Small intestine (tissue), 16 donors: ENCODE measurements at places on chromosomes 7 and 10. TPM values are rescaled to one million over a fixed set of nuclear protein-coding genes. Genes with fewer than 3 reads are reported as not detected.

- no peaks in the 10 kb centered on the region for H3K36me3 ChIP-seq
- no peak overlapping the region for H3K4me3 ChIP-seq
- no peaks in the 10 kb centered on the region for H3K27me3 ChIP-seq
- H3K4me1 ChIP-seq, result no peaks in the 10 kb centered on the region
- DNase-seq, result no peak
Observed at GRCh38 chr10:71912431-71912830, 51.8 kb upstream of the CHST3 start.

The TCAF2 gene
- polyA plus RNA-seq, result 0.22 TPM

The CTNNA3 gene
- 0.24 TPM for polyA plus RNA-seq

GRCh38 chr7:139844779-139845442, 15.8 kb downstream of the TBXAS1 start:
- H3K27ac ChIP-seq, result no peak overlapping the region
- no peaks in the 10 kb centered on the region for H3K36me3 ChIP-seq
- no peaks in the 10 kb centered on the region for H3K4me1 ChIP-seq
- no peaks in the 10 kb centered on the region for H3K27me3 ChIP-seq
- DNase-seq, result peak; percentile 91

The TMEM236 gene
- polyA plus RNA-seq, result 8.1 TPM

DNA sequence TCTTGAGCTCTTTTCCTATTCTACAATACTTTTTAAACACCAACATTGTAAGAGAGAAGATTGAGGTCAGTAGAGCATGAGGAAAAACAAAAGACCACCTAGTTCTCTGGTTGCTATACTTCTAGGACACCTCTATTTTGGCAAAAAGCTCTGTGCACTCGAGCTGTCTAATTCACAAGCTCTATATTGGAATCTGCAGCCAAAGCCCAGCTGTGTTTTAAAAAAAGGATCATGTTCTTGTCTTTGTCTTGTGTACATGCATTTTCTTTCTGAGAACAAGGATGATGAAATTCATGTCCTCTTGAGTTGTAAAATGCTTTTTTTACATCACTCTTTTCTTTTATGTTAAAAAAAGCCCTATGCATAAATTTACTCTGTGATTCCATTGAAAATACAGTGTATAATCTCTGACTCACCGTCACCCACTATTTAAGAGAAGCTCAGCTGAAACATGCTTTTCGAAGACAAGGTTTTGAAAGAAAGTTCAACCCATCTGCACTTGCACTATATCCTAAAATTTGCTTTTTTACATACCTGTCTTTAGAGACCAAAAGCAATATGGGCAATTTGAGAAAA, 215.5 kb upstream of the VSTM2A start:
- no peak overlapping the region for H3K27ac ChIP-seq
- H3K4me1 ChIP-seq, result no peaks in the 10 kb centered on the region
- H3K36me3 ChIP-seq, result no peaks in the 10 kb centered on the region
- H3K4me3 ChIP-seq, result no peak overlapping the region

GRCh38 chr10:110508806-110509544, 11.3 kb downstream of the DUSP5 start:
- H3K4me3 ChIP-seq, result no peak overlapping the region
- H3K27me3 ChIP-seq, result no peaks in the 10 kb centered on the region
- H3K4me1 ChIP-seq, result peaks cover 12% of the 10 kb centered on the region
- no peak for DNase-seq
- H3K36me3 ChIP-seq, result peaks cover 74% of the 10 kb centered on the region
- H3K27ac ChIP-seq, result no peak overlapping the region

The FAM171A1 gene
- 28.4 TPM for polyA plus RNA-seq

- no peaks in the 10 kb centered on the region for H3K4me1 ChIP-seq
- no peak for DNase-seq
- H3K27ac ChIP-seq, result no peak overlapping the region
- H3K27me3 ChIP-seq, result no peaks in the 10 kb centered on the region
- no peaks in the 10 kb centered on the region for H3K36me3 ChIP-seq
- no peak overlapping the region for H3K4me3 ChIP-seq
Observed at GRCh38 chr10:35270100-35270499, 66.2 kb upstream of the CCNY start.

DNA sequence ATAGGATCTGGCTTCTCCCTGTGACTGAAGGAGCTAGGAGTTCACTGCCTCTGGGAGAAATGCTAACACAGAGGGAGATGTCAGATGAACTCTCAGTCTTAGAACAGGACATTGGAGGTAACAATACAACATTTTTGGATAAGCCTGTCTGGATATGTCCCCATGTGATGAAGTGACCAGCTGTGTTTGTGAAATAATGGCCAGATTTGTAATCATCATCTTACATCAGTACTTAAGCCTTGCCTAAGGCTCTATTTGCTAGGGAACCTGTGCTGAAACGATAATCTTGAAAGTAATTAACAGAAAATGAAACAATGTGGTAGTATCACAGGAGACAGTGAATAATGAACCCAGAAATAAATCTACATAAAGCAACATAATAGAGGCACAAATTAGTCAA, 56.2 kb downstream of the CRPPA start:
- H3K27ac ChIP-seq, result no peak overlapping the region
- no peaks in the 10 kb centered on the region for H3K36me3 ChIP-seq
- no peaks in the 10 kb centered on the region for H3K4me1 ChIP-seq
- H3K4me3 ChIP-seq, result no peak overlapping the region

The SPAM1 gene
- polyA plus RNA-seq, result 0.78 TPM

GRCh38 chr7:48943279-48943990, 19.1 kb downstream of the CDC14C start:
- H3K4me1 ChIP-seq, result no peaks in the 10 kb centered on the region
- no peaks in the 10 kb centered on the region for H3K27me3 ChIP-seq
- no peak overlapping the region for H3K4me3 ChIP-seq
- no peak for DNase-seq
- H3K27ac ChIP-seq, result no peak overlapping the region

GRCh38 chr7:139124084-139124914, 14.8 kb upstream of the ZC3HAV1 start:
- H3K36me3 ChIP-seq, result no peaks in the 10 kb centered on the region
- no peaks in the 10 kb centered on the region for H3K27me3 ChIP-seq
- no peak overlapping the region for H3K4me3 ChIP-seq
- DNase-seq, result no peak
- peaks cover 2% of the 10 kb centered on the region for H3K4me1 ChIP-seq

DNA sequence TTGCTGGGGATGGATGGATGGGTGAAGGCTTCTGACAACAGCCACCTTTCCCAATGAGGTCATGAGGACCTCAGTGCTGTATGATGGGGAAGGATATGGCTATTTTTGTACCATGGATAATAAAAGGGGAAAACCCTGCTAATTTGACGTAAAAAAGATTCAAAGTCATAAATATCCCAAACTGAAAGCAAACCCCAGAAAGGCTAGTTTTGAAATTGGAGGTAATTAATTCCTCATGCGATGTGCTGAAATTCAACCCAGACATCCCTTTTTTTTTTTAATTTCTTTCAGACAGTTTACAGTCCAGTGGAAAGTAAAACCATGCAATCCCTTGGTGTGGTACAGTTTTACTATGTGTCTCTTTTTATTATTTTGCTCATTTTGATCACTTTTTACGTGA, 254.5 kb upstream of the BMPER start:
- H3K27ac ChIP-seq, result no peak overlapping the region
- no peaks in the 10 kb centered on the region for H3K27me3 ChIP-seq
- no peak for DNase-seq
- peaks cover 2% of the 10 kb centered on the region for H3K36me3 ChIP-seq
- H3K4me3 ChIP-seq, result no peak overlapping the region
- peaks cover 2% of the 10 kb centered on the region for H3K4me1 ChIP-seq

The CLDN3 gene
- polyA plus RNA-seq, result 302 TPM

DNA sequence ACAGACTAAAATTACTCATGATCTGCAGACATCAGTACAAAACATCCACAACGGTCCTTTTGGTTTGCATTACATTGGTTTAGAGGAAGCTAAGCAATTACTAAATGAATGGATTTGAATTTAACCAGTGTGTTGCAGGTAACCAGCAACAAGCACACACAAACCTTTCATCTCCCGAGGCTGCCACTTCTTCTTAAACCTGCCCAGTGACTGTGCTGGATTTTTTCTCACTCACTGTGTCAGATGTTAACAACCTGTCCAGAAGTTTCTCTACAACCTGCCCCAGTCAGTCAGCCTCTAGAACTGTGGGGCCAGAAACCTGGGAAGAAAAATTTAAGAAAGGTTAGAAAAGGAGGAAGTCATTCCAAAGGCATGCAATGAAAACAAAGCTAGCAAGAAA, 2.4 kb upstream of the MEOX2 start:
- DNase-seq, result peak; percentile 6
- H3K36me3 ChIP-seq, result no peaks in the 10 kb centered on the region
- no peak overlapping the region for H3K27ac ChIP-seq
- peaks cover 5% of the 10 kb centered on the region for H3K4me1 ChIP-seq
- H3K4me3 ChIP-seq, result no peak overlapping the region

GRCh38 chr10:101053516-101053915, 8.3 kb upstream of the KAZALD1 start:
- peaks cover 10% of the 10 kb centered on the region for H3K27me3 ChIP-seq
- no peak overlapping the region for H3K4me3 ChIP-seq

GRCh38 chr7:65225422-65226006, 148.1 kb upstream of the ZNF92 start:
- no peaks in the 10 kb centered on the region for H3K27me3 ChIP-seq
- H3K27ac ChIP-seq, result no peak overlapping the region
- H3K4me1 ChIP-seq, result no peaks in the 10 kb centered on the region
- no peak overlapping the region for H3K4me3 ChIP-seq

DNA sequence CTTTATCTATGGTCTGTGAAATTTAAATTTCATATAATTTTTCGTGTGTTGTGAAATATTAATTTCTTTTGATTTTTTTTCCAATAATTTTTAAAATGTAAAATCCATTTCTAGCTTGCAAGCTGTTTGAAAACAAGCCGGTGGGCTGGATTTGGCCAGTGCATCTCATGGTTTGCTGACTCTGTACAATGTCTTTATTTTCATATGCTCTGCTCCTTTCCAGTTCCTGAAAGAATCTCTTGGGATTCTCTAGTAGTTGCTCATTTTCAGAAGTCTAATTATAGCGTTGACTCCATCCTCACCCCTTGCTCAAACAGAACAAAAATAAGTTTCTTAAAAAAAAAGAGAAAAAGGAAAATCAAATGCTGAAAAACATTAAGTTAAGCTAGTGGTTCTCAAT, 21.4 kb downstream of the UBN2 start:
- no peaks in the 10 kb centered on the region for H3K4me1 ChIP-seq
- DNase-seq, result no peak
- no peak overlapping the region for H3K27ac ChIP-seq
- H3K4me3 ChIP-seq, result no peak overlapping the region
- H3K27me3 ChIP-seq, result no peaks in the 10 kb centered on the region
- peaks cover 10% of the 10 kb centered on the region for H3K36me3 ChIP-seq

- H3K4me3 ChIP-seq, result no peak overlapping the region
- H3K4me1 ChIP-seq, result no peaks in the 10 kb centered on the region
- H3K27ac ChIP-seq, result no peak overlapping the region
- no peak for DNase-seq
- peaks cover 16% of the 10 kb centered on the region for H3K36me3 ChIP-seq
Observed at GRCh38 chr7:44979481-44980392, 922 bp upstream of the MYO1G start.

DNA sequence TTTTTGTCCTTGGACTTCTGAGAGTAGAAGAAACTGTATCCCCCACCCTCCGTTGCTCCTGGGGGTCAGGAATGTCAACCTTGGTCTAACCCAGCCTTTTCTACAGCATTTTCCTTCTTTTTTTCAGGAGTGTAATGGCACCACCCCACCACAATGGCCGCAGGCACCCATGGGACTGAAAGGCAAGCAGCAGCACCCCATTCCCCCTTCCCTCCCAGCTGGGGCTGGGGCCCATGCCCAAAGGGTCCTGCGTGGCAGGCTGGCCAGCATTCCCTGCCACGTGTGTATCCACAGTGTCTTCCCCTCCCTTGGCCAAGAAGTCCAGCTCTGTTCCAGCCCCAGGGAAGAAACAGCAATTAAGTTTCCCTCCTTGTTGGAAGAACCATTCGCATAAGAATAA, 106.9 kb downstream of the ZPBP start:
- no peaks in the 10 kb centered on the region for H3K36me3 ChIP-seq
- H3K4me1 ChIP-seq, result no peaks in the 10 kb centered on the region
- no peaks in the 10 kb centered on the region for H3K27me3 ChIP-seq
- DNase-seq, result no peak
- no peak overlapping the region for H3K4me3 ChIP-seq
- H3K27ac ChIP-seq, result no peak overlapping the region

GRCh38 chr10:100370714-100371481, 23.9 kb downstream of the SCD start:
- no peak overlapping the region for H3K4me3 ChIP-seq
- DNase-seq, result peak; percentile 94
- H3K27me3 ChIP-seq, result no peaks in the 10 kb centered on the region
- H3K27ac ChIP-seq, result peak overlapping the region; percentile 96

DNA sequence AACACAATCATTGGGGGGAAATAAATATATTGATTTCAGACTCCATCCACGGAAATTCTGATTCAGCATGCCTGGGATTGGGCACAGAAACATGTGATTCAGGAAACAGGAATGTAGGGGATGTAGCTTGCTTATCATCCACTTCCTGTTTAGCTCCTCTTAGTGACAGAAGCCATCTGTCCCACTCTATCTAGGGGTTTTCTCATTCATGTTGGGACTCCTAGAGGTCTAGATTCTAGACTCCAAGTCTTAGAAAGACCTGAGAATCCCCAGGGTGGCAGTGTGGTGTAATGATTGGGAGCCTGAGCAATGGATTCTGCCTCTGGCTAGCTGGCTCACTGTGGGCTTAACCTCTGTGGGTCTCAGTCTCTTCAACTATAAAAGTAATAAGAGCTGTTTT, 67.9 kb downstream of the CDK1 start:
- H3K27ac ChIP-seq, result no peak overlapping the region
- H3K27me3 ChIP-seq, result no peaks in the 10 kb centered on the region
- no peaks in the 10 kb centered on the region for H3K4me1 ChIP-seq
- no peaks in the 10 kb centered on the region for H3K36me3 ChIP-seq
- H3K4me3 ChIP-seq, result no peak overlapping the region

DNA sequence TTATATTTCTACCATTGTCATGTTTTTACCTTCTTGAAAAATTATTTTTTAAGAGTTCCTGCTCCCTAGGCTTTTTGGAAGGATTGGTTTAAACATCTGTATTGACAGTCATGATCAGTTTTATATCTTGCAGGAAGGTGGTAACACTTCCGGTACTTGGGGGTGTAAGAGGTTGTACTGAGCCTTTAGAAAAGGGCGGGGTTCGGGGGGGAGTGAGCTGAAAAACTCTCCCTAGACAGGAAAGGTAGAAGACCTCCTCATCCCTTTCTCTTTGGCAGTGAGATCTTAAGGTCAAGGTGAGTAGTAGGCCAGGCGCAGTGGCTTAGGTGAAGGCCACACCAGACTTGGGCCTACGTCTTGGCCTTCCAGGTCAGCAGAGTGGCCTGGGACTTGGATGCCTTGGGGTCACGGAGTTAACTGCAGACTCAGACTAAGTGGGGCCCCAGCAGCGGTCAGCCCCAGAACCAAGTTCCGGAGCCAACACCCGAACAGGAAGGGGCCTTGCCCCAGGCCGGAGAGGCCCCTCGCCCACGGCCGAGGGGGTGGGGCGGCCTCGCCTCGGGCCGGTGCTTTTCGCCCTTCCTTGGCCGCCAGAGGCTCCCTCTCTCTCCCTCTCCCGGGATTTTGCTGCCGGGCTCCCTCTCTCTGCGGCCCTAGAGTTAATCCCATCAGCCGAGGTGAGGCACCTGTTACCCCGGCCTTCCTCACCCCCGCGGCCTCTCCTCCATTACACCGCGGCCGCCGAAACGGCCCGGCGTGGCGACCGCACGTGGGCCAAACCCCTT, at the start of gene PPP1R9A:
Gene PPP1R9A (plus strand): TSS at position 569 of the 785 bp plus-strand sequence. CDS start 2,520 bp downstream, outside the sequence.
- H3K4me1 ChIP-seq, result no peaks in the 10 kb centered on the region
- peak within 1 kb of the TSS; percentile 77 for H3K4me3 ChIP-seq
- peak within 1 kb of the TSS; percentile 88 for H3K27ac ChIP-seq

- H3K27me3 ChIP-seq, result no peaks in the 10 kb centered on the region
- no peak overlapping the region for H3K4me3 ChIP-seq
- H3K36me3 ChIP-seq, result peaks cover 2% of the 10 kb centered on the region
- DNase-seq, result peak; percentile 46
Observed at GRCh38 chr7:131057015-131057793, 270.5 kb upstream of the MKLN1 start.

The AKR1D1 gene
- polyA plus RNA-seq, result 24.9 TPM
